ENCODE measurements at places on chromosomes 11 and 22. TPM values are rescaled to one million over a fixed set of nuclear protein-coding genes. Genes with fewer than 3 reads are reported as not detected.

OR51B4 gene
- not detected for total RNA-seq

F2 gene
- total RNA-seq = 0.76 TPM

H19 gene
- total RNA-seq = 308 TPM

CSF2RB gene
- total RNA-seq = 0.46 TPM

SCUBE1 gene
- total RNA-seq = not detected

DMC1 gene
- total RNA-seq = not detected

COPB1 gene
- 53.7 TPM for total RNA-seq

DNA sequence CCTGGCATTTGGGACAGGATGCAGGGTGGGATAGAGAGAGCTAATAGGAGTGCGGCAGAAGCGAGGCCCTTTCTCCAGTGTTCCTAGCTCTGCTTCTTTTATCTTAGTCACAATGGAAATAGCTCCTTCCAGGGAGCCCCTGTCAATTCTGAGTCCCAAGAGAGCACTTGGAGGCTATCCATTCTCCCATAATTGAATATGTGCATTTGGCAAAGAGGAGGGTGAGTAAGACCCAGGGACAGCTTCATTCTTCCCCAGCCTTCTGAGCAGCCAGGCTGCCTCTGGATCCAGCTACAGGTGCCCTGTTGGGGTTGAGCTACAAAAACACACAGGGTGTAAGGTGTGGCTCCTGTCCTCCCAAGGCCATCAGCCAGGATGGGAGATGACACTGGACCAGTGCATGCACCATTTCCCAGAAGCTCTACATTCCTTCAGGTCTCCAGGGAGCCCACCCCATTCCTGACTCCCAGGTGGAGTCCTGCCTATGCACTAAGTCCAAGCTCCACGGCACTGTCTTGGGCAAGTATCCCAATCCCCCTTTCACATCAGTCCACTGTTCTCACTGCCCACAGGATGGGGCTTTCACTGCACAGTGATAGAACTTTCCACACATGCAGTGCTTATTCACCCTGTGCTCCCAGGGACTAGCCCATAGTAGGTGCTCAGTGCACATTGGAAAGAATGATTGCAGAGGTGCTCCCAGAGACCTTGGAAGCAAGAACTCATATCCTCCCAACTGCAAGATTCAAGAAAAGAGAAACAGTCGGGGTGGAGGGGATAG lies 6.2 kb downstream of the MS4A10 start:
- DNase-seq = no peak

DNA sequence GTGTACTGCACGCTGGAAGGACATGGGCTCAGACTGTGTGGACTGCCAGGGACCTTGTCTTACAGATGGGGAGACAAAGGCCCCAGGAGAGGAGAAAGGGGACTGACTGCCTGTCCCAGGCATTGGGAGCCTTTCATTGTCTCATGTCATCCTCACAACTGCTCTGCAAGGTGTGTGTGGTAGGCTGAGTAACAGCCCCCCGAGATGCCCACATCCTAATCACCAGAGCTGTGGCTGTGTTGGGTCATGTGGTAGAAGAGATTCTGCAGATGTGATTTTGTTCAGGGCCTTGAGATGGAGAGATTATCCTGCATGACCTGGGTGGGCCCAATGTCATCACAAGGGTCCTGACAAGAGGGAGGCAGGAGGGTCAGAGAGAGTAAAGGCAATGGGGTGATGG lies 39.1 kb downstream of the ARRB1 start:
- no peak for DNase-seq

GRCh38 chr22:46579751-46580449 lies 40.3 kb upstream of the GRAMD4 start:
- DNase-seq = peak; percentile 17

- no peak for DNase-seq
These were observed 8.4 kb upstream of the ZBED4 start for GRCh38 chr22:49845241-49845640.

DNA sequence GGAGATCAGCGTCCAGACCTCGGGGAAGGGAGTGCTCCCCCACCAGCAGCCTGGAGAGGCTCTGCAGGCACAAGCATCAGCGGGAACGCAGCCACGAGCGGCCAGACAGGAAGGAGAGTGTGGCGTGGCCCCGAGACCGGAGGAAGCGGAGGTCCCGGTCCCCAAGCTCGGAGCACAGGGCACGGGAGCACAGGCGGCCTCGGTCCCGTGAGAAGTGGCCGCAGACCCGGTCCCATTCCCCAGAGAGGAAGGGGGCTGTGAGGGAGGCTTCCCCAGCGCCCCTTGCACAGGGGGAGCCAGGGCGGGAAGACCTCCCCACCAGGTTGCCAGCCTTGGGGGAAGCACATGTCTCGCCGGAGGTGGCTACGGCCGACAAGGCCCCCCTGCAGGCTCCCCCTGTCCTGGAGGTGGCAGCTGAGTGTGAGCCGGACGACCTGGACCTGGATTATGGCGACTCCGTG lies 6.9 kb downstream of the IRF7 start:
- no peak for DNase-seq

DNA sequence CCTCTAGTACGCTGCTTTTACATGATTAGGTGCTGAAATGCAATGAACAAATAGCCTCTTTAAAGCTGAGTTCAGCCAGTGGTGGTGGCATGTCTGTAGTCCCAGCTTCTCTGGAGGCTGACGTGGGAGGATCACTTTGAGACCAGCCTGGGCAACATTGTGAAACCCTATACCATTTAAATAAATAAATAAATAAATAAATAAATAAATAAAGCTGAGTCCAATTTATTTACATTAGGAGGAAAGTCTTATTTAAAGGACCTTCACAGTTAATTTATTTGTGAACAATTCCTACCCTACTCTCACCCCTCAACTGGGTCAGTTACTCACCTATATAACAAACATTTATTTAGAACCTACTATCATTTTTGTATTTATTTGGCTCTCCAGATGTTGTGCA lies 4.8 kb upstream of the CHRDL2 start:
- no peak for DNase-seq

DNA sequence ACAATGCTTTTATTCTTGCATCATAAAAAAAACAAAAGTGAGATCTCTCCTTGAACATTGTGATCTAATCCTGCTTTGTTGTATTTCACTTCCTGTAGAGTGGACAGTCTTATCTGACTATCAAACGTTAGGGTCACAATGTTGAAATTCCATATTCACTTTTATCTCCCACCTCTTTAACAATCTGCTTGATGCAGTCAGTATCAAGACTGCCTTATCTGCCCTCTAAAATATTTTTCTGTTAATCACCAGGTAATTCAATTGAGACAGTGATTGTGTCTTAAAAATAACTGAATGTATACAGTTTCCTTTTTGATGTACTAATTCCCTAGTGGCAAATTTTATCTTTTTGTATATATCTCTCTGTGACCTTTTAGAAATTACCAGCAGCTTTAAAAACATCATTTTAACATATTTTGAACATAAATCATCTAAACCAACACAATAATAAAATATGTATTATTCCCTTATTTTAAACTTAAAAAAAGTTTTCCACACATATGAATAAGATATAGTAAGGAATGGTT lies 143.1 kb upstream of the MPPED2 start:
- no peak for DNase-seq

DNA sequence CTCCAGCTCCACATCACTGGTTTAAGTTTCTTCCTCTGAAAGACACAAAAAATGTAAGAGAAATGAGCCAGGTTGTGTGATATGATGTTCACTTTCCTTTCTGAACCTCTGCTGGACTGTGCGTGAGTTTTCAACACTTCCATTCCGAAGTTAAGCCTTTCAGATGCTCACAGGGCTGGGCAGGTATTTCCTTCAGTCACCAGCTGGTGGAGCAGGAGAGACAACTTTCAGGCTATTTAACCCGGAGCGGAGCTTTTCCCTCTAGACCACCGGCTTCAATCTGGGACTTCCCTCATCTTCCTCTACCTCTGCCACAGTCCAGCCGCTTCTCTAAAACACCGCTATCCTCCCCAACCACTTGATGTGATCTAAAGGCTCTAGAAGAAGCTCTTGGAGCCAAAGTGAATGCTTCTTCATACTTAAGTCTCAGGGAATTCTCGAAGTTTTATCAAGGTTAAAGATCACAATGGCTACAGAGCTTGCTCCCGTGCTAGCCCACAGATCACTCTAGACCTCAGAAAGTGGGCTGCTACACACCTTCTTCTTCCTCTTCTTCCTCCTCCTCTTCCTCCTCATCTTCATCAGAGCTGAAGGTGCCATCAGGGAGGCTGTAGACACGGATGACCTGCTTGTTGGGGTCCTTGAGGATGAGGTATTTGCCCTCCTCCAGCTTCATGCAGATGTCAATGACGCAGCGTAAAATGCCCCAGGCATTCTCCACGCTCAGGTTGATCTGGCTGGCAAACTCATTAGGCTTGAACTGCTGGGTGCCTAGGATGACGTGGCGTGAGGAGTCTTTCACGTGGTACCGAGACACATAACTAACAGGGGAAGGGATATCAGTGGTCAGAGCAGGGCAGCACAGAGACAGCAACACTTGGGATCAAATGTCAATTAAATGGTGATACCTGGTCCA lies 4.4 kb upstream of the FOXRED2 start:
- no peak for DNase-seq

DNA sequence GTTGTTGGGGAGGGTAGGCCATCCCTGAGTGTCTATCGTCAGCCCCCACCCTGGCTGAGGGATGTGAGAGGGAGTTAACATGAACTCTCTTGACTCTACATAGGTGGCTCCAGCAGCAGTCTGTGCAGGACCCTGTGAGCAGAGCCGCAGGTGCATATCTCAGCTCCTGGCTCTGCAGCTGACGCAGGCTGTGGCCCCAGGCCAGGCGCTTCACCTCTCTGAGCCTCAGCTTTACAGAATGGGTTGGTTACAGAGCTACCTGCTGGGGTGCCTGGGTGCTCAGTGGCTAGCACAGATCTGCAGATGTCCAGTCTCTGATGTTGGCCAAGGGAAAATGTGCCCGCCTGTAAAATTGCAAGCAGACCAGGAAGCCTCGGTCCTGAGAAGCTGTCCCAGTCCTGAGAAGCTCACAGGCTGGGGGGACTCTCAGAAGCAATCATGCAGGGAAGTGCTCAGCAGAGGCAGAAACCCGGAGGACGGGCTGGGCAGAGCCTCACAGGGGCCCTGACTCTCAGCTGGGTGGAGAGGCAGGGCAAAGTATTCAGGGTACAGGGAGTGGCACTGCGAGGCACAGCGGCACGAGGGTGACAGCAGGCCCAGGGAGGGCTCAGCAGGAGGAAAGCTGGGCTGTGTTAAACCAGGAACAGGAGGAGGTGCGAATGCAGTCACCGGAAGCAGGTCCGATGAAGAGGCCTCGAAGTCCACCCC lies 15.9 kb upstream of the LRP5 start:
- DNase-seq = no peak

DNA sequence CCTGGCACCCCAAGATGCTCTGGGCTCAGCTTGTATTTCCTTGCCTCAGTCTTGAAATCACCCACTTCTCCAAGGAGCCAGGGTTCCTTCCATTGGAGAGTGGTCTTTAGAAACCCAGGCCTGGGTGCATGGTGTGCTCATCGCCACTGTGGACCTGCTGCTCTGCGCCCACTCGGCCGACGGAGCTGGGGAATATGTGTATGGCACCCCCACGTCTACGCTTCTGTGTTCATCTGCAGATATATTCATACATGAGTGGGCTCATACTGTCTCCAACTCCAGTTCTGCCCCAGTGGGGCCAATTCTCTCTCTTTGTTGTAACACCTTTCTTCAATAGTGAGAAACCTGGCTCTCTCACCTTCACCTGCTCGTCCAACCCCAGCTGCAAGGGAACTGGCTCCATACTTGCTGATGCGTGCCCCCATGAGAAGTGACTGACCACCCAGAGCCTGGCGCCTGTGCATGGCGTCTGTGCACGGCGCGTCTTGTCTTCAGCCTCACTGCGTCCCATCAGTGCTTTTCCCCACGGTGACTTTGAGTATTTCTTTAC lies 39.8 kb downstream of the KCNQ1 start:
- no peak for DNase-seq

DNA sequence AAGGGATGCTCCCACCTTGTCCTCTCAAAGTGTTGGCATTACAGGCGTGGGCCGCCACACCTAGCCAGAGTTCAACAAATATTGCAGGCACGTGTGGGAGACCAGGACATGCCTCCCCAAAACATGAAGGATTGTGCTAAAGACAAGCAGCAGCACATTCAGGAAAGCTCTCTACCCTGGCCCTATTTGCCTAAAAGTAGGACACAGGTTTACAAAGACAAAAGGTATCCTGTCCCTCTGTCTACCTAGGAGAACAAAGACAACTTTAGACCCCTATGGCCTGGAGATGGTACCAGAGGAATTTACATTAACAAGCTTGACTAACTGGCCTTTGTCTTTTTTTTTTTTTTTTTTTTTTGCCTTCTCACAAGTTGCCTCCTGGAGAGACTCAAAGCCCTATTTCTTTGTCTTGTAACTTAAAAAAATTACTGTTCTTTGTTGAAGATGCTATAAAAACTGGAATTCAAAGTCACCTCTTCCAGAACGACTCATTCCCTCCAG lies 859 bp upstream of the ACCS start:
- DNase-seq = no peak
